Amygdala (tissue), 56 donors: ENCODE measurements at places on chromosomes 3 and 15.

- DNase-seq: no peak
Measured at GRCh38 chr15:36106640-36107335, 472.6 kb upstream of the CDIN1 start.

- DNase-seq: no peak
Measured at GRCh38 chr3:15206662-15207576, 873 bp downstream of the CAPN7 start.

- DNase-seq: no peak
Measured at GRCh38 chr3:13070391-13071070, 2.7 kb downstream of the IQSEC1 start.

- DNase-seq: no peak
Measured at GRCh38 chr3:8962226-8962861, 928 bp downstream of the RAD18 start.

DNA sequence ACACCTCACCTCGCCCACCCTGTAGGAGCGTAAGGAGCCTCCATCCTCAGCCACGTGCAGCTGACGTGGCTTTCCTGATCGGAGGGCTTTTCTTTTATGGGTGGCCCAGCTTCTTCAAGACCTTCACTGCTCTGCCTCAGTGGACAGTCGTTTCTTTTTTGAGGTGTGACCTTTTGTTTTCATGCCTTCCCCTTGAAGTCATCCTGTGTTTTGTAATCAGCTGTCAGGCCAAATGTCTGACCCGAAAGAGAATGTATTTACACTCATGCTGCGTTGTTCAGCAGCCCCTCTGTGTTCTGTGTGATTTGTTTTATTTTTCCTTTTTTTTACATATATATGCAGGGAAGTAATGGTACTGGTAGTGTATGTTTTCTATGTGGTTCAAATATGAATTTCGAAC, 41.8 kb downstream of the CCK start:
- no peak for DNase-seq

DNA sequence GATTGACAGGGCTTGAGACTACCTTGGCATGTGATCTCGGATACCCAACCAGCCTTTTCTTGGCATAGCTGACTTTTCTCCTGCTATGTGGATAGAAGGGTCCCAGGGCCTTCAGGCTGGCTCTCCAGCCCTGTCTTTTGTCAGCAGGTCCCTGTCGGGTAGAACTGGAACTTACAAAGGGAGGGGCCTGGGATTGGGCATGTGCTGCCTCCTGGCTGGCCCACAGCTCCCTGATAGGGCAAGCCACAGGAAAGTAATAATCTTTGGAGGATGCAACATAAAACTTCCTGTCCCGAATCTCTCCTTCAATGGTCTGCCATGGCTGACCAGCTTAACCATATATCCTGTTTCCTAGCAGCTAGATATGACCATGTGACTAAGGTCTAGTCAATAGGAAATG, 89.1 kb downstream of the ABHD5 start:
- no peak for DNase-seq

DNA sequence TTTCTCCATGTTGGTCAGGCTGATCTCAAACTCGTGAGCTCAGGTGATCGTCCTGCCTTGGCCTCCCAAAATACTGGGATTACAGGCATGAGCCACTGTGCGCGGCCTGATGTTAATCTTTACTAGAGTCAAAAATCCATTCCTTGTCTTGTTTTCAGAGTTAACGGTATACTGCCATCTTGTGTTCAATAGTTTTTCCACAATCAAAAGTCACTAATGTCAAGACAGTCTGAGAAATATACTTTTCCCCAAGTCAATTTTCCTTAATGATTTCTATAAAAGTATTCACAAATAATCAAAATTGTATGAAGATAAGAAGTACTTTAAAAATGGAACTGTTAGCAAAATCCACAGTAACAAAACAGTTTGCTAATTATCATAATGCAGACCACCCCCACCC, 8.5 kb downstream of the CRBN start:
- no peak for DNase-seq

- DNase-seq: no peak
Measured at GRCh38 chr3:178526291-178526690, 9.9 kb upstream of the KCNMB2 start.

DNA sequence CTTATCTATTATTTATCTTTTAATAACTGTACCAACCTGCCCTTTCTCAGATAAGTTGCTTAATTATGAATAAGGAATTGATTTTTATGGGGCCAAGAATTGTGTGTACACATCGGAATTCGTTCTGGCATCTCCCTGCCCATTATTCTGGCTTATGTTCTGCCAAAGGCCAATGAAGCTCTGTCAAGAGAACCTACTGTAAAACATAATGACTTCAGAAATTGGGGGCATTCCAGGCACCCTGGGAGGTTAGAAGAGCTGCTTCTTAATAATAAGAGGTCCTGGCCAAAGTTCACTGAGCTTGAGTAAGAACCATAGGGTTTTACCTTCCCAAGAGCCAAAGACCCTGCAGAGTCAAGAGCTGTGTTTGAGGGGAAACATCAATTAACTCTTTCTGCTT, 261.7 kb downstream of the SLC9A9 start:
- no peak for DNase-seq

GRCh38 chr3:171358181-171358880, 101.9 kb downstream of the TNIK start:
- DNase-seq: no peak

DNA sequence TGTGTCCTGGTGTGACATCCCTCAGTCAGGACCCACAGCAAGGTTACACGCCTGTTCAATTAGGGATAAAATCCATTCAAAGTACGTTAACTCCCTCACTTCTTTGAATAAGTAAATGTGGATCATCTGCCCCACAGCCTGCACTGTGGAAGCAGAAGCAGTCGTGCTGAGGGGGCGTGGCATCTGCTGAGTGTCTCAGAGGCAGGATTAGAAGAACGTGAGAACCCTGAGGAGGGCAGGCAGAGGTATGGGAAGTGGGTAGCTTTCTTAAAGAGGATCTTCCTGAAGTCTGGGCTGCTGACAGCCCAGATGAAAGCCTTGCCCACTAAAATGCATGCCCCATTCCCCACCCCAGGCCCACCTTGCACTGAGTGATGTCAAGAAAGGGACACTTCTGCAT, 28.5 kb downstream of the CRABP1 start:
- no peak for DNase-seq

- DNase-seq: no peak
Measured at GRCh38 chr3:151328298-151328995, 902 bp downstream of the P2RY13 start.

DNA sequence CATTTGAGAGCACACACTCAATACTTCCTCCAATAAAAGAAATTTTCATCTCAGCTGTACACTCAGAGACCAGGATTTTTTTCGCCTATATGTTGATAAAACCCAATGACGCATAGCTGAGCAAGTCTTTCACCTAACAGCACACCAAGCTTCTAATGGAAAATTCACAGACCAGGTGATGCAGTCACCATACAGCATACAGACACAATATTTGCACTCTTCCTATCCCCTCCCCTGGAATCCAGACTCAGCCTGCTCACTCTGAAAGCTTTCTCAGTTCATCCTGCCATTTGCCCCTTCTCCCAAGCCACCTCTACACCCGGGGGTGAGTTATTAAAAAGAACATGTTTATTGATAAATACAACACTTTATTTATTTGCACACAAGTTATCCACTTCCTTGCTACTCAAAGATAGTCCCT, 1.7 kb downstream of the TBC1D5 start:
- DNase-seq: no peak

GRCh38 chr3:66053550-66054094, 14.9 kb upstream of the MAGI1 start:
- DNase-seq: no peak
